ENCODE measurements at places on chromosomes 5 and 9.

GRCh38 chr9:122978601-122979000 lies 37.8 kb downstream of the RABGAP1 start:
- DNase-seq, result no peak

DNA sequence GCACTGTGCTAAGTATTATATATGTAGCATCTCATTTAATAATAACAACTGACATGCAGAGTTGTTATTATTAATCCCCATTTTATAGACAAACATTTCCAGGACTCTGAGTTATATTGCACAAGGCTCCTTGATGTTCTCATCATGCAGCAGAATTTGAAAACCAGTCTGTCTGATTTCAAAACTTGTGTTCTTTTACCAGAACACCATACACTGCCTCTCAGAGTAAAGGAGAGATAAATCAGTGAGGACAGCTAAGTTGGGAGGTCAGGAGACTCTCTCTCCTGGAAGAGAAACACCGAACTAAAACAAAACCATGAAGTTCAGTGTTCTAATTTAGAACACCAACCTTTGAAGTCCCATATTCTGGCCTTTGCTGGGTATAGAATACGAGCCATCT lies 92.7 kb upstream of the TNC start:
- DNase-seq, result no peak

DNA sequence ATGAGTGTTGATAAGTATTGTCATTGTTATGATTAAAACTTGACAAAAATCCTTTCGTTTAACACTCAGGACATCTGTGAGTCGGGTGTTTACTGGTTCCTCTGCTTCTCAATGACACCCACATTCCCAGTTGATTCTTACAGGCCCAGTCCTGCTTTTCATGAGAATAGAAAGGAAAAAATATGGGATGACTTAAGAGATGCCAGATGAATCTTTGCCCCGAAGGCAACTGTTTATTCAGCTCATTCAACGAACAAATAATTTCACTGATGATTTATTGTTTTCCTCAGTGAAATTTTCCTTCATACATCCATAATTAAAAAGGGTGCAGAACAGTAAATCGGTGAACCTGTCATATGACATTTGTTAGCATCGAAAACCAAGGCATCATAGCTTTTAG lies 452.4 kb upstream of the WWC1 start:
- no peak for DNase-seq

DNA sequence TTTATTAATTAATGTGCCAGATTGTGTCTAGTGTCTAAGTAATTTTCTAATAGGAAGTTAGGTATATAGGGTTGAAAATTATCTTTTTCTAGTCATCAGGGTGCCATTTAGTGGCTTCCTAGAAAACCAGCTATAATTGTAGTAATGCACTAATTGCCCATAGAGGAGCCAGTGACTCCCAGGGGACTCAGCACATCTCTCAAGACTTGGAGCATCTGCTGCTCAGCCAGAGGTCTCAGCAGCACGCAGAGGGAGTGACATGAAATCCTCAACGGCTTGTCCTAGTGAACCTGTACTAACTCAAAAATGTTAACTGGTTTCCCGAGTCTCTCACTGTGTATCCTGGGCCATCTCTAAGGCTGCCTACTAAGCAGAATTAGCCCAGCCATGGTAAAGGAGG lies 78.2 kb upstream of the MAN2A1 start:
- DNase-seq, result no peak

GRCh38 chr5:122775550-122776542 lies 966 bp downstream of the SNX2 start:
- DNase-seq, result no peak

DNA sequence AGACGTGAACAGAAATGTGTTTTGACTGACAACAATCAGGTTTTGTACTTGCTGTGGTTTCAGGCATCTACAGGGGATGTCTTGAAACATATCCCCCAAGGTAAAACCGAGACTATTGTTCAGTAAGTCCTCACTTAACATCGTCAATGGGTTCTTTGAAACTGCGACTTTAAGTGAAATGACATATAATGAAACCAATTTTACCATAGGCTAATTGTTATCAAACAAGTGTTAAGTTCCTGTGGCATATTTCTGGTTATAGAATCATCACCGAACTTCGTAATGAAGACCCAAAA lies 16.4 kb upstream of the OMD start:
- no peak for DNase-seq

DNA sequence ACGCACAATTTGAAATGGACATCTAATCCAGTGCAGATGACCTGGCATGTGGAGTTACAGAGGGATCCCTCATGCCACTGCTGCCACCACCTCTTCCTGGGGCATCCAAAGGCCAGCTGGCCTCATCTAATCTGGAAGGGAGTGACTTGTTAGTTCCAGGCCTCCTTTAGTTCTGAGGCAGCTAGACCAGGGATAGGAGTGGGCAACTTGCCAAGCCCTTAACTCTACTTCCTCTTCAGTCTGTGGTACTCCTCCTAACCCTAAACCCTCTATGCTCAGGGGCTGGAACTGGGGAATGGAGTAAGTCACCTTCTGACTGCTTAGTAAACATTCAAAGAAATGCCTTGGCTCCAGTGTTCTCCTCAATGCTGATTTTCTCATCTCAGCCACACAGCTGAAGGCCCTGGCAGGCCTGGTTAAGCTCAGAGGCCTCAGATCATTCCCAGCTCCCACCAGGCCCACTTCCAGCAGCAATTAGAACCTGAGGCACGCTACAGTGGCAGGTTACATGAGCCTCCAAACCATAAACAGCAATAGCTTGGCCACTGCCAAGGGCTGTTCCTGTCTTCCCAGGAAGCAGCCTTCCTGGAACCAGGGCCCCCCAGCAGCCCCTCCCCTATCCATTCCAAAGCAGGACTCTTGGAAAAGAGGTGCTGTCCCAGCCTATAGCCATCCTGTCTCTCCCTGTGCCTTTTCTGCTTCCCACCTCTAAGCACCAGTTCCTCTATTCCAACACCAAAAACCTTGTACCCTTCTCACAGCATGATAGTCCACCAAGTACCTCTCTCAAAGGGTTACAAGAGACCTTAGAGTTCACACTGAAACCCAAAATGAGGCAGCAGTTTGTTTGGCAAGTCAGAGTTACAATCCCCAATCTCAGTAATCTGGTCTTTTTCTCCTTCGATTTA lies 2.0 kb downstream of the EIF4EBP3 start:
- DNase-seq, result no peak

DNA sequence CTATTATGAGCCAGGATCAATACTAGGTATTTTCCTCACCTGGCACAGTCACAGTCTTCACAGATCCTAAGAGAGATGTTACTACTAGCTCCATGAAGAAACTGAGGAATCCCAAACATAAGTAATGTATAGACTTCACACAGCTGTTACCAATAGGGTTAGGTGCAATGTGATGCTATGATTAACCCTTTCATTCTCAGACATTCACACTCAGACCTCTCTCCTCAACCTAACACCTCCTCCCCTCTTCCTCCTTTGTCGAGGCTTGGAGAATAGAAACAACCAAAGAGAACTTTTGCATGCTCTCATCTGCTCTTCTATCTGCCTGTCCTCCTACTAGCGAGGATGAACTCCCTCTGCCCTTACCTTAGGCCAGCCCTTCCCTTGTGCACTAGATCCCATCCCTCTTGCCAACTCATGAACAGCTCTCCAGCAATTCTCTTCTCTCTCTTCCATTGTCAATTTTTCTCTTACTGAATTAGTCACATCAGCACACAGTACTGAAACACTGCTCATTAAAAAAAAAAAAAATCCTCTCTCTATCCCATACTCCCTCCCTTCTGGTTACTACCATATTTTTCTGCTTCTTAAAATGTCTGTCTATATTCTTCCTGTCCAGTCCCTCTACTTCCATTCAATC lies 47.7 kb downstream of the MAPKAP1 start:
- DNase-seq, result no peak
